ENCODE measurements at places on chromosomes 1 and 21.

- DNase-seq = peak; percentile 24
Observed at GRCh38 chr1:12616709-12617373, 1.2 kb downstream of the DHRS3 start.

DNA sequence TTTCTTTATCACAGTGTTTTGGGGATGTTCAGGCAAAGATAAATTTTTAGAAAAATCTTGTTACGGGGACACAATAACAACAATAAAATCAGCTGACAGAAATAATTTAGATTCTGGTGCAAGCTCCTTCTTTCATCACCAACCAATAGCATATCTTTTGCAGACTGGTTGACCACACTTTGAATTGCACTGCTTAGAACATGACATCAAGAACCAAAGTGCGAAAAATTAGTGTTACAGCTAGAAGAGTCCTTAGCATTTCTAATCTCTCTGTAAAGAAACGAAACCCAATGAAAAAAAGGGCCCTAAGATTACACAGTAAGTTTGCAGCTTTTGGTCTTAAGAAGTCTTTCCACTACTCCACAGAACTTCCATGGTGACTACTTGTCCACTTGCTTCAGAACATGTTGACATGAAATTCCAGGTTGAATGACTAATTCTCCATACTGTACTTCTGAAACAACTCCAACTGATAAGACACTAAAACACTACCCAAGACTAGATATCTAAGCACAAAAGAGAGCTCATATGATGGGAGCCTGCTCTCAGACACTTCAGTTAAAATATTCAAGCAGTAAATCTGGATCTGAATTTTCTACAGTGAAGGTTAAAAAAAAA, 31.3 kb downstream of the XKR8 start:
- no peak for DNase-seq

GRCh38 chr1:145962157-145963102, 1.9 kb downstream of the ANKRD34A start:
- DNase-seq = no peak

DNA sequence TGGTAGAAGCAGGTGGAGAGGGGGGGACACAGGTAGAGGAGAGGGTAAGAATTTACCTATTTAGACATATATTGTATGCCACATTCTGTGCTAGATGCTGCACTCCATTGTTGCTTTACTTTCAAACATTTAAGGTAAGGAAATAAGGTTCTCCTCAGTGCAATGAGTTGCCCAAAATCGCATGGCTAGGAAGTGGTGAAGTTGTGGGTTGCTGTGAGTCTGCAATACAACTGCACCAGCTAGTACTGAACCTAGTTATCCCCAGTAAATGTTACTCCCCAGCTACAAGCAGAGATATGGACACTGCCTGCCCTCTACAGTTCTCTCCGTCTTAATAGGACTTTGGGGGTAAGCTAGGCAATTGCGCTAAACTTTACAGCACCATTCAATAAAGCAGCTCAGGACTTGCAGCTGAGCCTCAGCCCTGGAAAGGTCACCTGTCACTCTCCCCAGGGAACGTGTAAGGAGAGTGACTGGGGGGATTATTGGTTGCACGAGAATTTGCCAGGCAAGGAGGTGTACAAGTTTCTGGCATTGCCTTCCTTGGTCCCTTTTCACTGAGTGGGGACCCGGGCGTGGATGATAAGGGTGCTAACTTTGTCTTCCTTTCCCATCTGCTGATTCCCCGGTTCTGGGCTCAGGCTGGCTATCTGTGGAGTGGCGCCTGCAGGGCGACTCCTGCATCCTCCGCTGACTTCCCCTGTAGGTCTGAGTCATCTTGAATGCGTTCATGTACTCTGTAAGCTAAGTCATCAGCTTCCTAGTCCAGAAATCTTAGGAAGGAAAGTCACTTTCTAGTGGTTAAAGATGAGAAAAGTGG, 71.3 kb upstream of the CNTN2 start:
- no peak for DNase-seq

- no peak for DNase-seq
Observed at GRCh38 chr1:178470411-178470960, 26.3 kb downstream of the CLEC20A start.

GRCh38 chr1:76799700-76800099, 67.6 kb upstream of the ST6GALNAC5 start:
- no peak for DNase-seq

DNA sequence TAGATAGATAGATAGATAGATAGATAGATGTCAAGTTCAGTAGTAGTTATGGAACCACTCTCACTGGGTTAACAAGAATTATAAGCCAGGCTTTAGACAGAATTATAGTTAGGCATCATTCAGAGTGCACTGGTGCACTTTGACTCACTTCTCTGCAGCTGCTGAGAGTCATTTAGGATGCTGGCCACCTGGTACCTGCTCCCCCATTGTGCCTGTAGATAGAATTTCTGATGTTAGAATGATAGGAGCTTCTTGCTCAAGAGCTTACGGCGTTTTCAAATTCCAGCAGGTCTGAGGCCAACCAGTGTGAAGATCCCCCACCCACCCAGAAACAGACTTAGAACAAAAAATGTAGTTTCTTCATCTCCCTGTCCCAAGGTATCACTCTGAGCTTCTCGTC, 107.8 kb upstream of the HMCN1 start:
- no peak for DNase-seq

DNA sequence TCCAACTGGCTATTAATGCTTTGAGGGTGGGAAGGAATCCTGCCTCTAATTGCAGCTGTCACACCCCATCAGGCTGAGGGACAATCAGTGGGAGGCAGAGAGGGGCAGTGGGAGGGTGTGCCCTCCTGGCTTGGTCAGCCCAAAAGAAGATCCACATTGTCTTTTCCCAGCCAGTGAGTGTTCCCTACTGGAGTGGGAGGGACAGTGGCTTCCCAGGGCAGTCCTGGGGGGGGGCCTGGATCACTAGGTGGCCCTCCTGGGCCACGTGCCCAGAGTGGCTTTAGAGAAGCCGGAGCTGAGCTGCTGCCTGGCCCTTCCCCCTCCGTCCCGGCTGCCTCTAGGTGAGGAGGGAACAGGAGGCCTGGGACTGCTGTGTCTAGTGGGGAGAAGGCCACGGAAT, 14.0 kb downstream of the INKA2 start:
- DNase-seq = no peak

DNA sequence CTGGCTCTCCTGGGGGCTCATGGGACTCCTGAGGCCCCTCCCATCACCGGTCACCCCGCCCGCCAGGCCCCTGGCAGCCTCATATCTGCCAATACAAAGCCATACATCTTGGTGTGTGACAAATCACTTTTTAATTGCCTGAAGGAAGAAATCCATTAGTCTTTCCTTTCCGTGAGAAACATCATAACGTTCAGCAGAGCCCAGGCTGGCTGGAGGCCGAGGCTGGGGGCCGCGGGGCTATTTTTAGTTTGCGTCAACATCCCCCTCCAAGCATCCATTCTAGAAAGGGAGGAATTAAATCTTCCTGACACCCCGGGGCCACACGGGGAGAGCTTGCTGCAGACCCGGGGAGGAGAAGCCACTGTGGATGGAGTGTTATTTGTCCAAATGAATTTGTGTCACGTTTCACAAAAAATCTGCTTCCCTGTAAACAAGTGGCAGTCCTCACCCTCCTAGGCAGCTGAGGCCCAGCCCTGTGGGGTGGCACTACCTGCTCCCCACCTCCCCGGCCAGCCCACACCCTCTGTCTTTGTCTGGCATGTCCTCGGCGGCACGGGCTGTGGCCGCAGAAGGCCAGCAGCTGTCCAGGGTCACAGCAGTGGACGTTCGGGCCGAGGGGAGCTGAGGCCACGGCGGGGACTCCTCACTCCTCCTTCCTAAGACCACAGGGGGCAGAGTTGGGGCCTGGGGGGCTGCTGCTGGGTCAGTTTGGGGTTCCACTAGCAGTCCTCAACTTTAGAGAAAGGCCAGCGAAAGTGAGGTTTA, 236.9 kb upstream of the VAMP3 start:
- no peak for DNase-seq

Data from activated T-helper 1 cell treated with anti-CD3 and anti-CD28 coated beads, Interleukin-12 subunit alpha, Interleukin-12 subunit beta, Interleukin-2, Interleukin-4 antibody, amounts not matched to agents 30 ng/mL and 10 ng/mL and 1 ng/mL, durations not matched to agents 14 hours and 24 hours and 36 hours (primary cell).